Activated T-helper 2 cell treated with anti-CD3 and anti-CD28 coated beads, Interferon-gamma antibody, Interleukin-2, Interleukin-4, amounts not matched to agents 10 μg/mL and 5 μg/mL and 100 μg/mL, durations not matched to agents 14 hours and 24 hours and 36 hours (primary cell): ENCODE measurements at places on chromosomes 16 and 17. TPM values are rescaled to one million over a fixed set of nuclear protein-coding genes. Genes with fewer than 3 reads are reported as not detected.

GRCh38 chr16:11843861-11844260 is 7.5 kb downstream of the RSL1D1 start:
- H3K27me3 ChIP-seq: no peaks in the 10 kb centered on the region
- H3K36me3 ChIP-seq: peaks cover 79% of the 10 kb centered on the region
- H3K4me3 ChIP-seq: no peak overlapping the region
- DNase-seq: no peak
- H3K27ac ChIP-seq: no peak overlapping the region

Gene PDILT
- 0.07 TPM in 1 of 2 replicates, not detected in the other for total RNA-seq

Gene HBZ
- not detected in 2 replicates for total RNA-seq

GRCh38 chr17:79952265-79952877 is 83.3 kb downstream of the TBC1D16 start:
- no peak overlapping the region for H3K27ac ChIP-seq
- no peak for DNase-seq
- peaks cover 1% of the 10 kb centered on the region for H3K27me3 ChIP-seq
- no peaks in the 10 kb centered on the region for H3K4me1 ChIP-seq
- no peaks in the 10 kb centered on the region for H3K36me3 ChIP-seq
